SK-N-SH (cell line): ENCODE measurements at places on chromosomes 2 and 18. TPM values are rescaled to one million over a fixed set of nuclear protein-coding genes. Genes with fewer than 3 reads are reported as not detected.

DNA sequence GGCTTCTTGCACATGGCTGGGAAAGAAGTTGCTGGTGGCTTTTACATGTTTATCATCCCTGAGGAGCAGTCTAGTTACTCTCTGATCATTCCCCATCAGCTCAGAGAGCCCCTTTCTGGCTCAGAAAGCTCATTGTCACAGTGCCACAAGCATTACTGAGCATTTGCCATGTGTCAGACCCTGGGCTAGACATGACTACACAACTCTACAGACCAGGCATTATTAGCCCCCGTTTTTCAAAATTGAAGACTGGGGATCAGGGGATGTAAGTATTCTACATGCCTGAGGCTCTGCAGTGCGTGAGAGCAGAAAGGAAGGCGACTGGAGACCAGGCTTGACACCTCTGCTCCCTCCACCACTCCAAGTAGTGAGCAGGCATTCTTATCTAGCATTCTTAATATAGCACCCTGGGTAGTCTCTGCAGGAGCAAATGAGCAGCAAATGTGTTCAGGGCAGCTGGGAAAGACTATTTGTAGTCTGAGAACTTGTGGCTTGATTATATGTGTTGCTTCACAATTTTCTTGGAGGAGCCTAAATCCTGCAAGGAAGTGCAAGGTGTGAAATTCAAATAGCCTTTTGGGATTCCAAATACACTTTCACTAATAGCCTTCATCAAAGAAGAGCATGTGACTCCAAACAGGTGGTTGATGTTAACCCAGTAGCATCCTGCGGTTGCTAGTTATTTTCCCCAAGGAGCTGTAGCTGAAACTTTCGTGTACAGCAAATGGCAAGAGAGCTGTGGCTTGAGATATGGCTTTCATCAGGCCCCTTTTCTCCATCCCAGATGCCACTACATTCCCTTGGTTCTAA lies 143.2 kb downstream of the DDX1 start:
- no peaks in the 10 kb centered on the region for H3K4me1 ChIP-seq
- H3K4me3 ChIP-seq: no peak overlapping the region
- H3K27ac ChIP-seq: no peak overlapping the region
- H3K36me3 ChIP-seq: no peaks in the 10 kb centered on the region
- no peaks in the 10 kb centered on the region for H3K27me3 ChIP-seq
- no peak for DNase-seq

DNA sequence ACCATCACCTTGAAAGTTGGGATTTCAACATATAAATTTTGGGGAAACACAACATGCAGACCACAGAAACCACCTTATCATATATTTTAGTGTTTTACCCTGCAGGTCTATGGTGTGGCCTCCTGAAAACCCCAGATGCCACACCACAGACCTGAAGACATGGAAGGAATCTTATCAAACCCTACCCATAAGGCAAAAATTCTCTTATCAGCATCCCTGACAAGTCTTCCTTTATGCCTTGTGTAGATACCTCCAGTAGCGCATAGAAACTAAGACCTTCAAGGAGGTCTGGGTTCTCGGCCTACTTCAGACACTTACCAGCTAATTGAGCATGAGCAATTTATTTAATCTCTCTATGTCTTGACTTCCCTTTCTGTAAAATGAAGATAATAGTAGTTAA lies 59.1 kb upstream of the SLC14A2 start:
- no peaks in the 10 kb centered on the region; the same call in 1 of the 2 replicates for H3K27me3 ChIP-seq
- peaks cover 3% of the 10 kb centered on the region; the same call in 1 of the 2 replicates for H3K4me1 ChIP-seq
- no peak overlapping the region for H3K27ac ChIP-seq
- H3K36me3 ChIP-seq: no peaks in the 10 kb centered on the region

DNA sequence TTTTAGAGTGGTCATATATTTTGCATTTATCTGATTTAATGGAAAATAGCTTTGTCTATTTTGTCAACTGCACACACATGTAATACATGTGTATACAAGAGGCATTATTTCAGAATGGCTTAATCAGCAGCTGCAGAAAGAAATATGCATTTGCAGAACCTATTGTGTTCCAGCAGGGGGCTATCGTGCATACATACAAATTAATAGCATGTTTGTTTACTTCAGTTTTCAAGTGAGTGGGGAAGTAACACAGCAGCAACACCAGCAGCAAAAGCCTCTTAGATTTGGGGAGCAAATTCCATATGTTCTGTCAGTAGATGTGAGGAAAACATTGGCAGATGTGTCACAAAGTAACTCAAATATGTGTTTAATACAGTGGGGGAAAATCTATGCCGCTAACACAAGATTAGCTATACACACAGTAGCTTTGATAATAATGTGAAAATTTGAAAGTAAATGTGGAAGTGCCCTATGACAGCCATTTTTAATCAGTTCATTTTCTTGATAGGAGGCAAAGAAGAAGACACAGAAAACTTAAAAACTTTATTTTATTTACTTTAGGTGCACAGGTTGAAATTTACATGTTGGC lies 218.1 kb downstream of the WDR7 start:
- DNase-seq: peak; percentile 33
- no peak overlapping the region for H3K4me3 ChIP-seq
- H3K27me3 ChIP-seq: no peaks in the 10 kb centered on the region
- H3K4me1 ChIP-seq: peaks cover 4% of the 10 kb centered on the region; the same call in 1 of the 2 replicates
- H3K27ac ChIP-seq: no peak overlapping the region

GRCh38 chr2:66432801-66433694 lies 1.9 kb upstream of the MEIS1 start:
- no peaks in the 10 kb centered on the region for H3K36me3 ChIP-seq
- H3K4me1 ChIP-seq: peaks cover 8% of the 10 kb centered on the region
- peak overlapping the region; percentile 76 for H3K27ac ChIP-seq

The SOCS6 gene
- 12.1 and 15.7 TPM in 2 replicates for polyA plus RNA-seq

The KYNU gene
- polyA plus RNA-seq: not detected in 2 replicates

The IFIH1 gene
- polyA plus RNA-seq: 0.84 and 1.0 TPM in 2 replicates
